ENCODE measurements at places on chromosomes 13 and 19. TPM values are rescaled to one million over a fixed set of nuclear protein-coding genes. Genes with fewer than 3 reads are reported as not detected.

DNA sequence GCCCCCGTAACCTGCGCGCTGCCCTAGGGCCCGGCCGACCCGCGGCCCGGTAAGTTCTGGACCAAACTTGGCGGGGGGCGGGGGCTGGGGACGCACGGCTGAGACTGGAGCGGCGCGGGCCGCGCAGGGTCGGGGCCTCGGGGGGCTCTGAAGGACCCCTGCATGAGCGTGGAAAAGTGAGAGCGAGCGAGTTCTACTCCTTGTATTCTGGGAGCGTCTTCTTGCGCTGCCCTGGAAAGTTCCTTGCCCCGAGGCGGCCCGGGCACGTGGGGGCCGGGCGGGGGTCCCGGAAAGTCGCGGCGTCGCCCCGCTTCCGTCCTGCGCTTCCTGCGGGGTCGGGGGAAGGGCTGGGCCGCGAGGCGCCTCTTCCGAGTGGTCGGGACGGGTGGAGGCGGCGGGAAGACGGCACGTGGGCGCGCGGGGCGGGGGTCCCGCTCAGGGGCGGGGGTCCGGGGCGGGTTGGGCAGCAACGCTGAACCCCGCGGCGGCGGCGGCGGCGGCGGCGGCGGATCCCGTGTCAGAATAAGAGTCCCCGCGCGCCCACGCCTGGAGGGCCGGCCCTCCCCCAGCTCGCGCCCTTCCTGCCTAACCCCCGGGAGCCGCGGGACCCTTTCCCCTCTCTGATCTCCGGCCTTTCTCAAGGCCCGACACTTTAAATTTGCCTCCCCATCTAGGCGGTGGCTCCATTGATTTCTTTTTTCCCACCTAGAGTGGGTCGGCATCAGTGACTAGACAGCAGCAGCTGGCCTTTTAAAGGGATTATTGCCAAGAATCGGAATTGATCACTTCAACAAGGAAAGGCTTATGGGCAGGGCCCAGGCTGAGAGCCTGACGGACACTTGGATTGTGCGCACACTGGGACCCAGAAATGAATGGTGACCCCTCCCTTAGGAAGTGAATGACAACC lies 749 bp downstream of the GATAD2A start:
- H3K4me3 ChIP-seq, result peak overlapping the region; percentile 98
- DNase-seq, result peak; percentile 69
- H3K27ac ChIP-seq, result peak overlapping the region; percentile 95
- H3K27me3 ChIP-seq, result no peaks in the 10 kb centered on the region

GRCh38 chr19:7894612-7895309 lies 6.5 kb downstream of the LRRC8E start:
- H3K36me3 ChIP-seq, result no peaks in the 10 kb centered on the region
- no peak for DNase-seq
- peaks cover 7% of the 10 kb centered on the region for H3K4me1 ChIP-seq
- peaks cover 4% of the 10 kb centered on the region for H3K27me3 ChIP-seq

- no peak overlapping the region for H3K4me3 ChIP-seq
- no peak overlapping the region for H3K27ac ChIP-seq
- DNase-seq, result no peak
- H3K27me3 ChIP-seq, result no peaks in the 10 kb centered on the region
Measured at GRCh38 chr13:113451951-113452421, 1.3 kb downstream of the ADPRHL1 start.

DNA sequence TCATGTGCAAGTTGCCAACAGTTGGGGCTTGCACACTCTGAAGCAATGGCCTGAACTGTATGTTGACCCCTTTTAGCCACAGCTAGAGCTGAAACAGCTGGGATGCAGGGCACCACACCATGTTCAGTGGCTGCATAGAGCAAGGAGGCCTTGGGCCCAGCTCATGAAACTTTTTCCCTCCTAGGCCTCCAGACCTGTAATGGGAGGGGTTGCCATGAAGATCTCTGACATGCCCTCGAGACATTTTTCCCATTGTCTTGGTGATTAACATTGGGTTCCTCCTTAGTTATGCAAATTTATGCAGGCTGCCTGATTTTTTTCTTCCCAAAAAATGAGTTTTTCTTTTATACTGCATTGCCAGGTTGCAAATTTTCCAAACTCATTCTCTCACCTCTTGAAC lies 165.1 kb upstream of the PRR20A start:
- no peak overlapping the region for H3K4me3 ChIP-seq
- no peaks in the 10 kb centered on the region for H3K4me1 ChIP-seq
- H3K27me3 ChIP-seq, result no peaks in the 10 kb centered on the region
- no peak overlapping the region for H3K27ac ChIP-seq
- DNase-seq, result no peak

DNA sequence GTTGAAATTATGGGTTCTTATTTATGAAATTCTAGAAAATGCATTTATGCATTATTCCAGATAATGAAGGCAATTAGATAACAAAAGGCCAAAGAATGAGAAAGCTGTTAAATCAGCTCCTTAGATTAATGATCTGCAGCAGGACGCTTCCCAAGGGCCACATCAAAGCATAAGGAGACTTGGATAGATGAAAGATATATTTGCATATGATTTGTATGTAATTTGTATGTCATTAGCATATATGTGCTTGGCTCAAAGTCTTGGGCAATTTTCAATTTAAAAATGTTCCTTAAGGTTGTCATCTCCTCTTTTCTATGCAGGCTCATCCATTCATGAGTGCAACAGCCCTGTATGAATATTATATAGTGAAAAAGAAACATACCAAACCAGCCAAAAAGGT lies 126.8 kb upstream of the IRS2 start:
- no peaks in the 10 kb centered on the region for H3K27me3 ChIP-seq
- H3K27ac ChIP-seq, result no peak overlapping the region
- no peak for DNase-seq
- H3K4me1 ChIP-seq, result no peaks in the 10 kb centered on the region
- no peaks in the 10 kb centered on the region for H3K36me3 ChIP-seq
- H3K4me3 ChIP-seq, result no peak overlapping the region

DNA sequence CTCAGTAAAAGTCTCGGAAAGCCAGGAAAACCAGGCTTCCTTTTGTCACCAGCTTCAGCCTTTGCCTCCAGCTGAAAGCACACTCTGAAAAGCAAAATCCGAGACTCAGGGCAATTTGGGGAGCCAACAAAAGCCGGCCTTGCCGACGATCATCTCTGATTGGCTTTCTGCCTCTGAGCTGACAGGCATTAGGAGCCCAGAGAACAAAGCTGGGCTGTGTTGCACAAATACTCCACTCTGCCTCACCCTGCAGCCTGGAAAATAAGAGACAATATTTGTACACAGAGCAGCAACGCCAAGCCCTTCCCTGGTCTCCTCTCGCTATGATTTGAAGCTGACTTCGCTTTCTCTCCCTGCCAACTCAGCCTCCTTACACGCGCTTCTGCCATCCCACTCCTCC lies 46.9 kb downstream of the CACNA1A start:
- no peak overlapping the region for H3K4me3 ChIP-seq
- H3K27ac ChIP-seq, result no peak overlapping the region
- no peaks in the 10 kb centered on the region for H3K4me1 ChIP-seq
- DNase-seq, result no peak
- peaks cover 5% of the 10 kb centered on the region for H3K27me3 ChIP-seq

DNA sequence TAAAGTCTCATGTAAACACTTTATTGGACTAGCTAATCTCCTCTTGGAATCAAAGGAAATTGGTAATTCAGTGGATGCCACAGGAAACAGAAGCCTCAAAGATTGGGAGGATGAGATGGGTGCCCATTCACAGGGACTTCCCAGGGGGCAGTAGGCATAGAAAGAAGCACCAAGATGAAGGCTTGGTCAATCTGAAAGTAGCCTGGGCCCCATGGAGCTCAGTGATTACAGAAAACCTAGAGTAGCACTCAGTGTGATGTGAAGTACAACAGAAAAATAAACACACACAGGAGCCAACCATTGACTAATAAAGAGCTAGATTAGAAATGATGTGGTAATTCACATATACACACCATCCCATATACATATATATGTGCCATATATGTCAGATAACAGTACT lies 560.6 kb downstream of the TBC1D4 start:
- H3K4me1 ChIP-seq, result no peaks in the 10 kb centered on the region
- no peaks in the 10 kb centered on the region for H3K36me3 ChIP-seq
- no peak for DNase-seq
- no peak overlapping the region for H3K27ac ChIP-seq
- H3K27me3 ChIP-seq, result no peaks in the 10 kb centered on the region
- no peak overlapping the region for H3K4me3 ChIP-seq

DNA sequence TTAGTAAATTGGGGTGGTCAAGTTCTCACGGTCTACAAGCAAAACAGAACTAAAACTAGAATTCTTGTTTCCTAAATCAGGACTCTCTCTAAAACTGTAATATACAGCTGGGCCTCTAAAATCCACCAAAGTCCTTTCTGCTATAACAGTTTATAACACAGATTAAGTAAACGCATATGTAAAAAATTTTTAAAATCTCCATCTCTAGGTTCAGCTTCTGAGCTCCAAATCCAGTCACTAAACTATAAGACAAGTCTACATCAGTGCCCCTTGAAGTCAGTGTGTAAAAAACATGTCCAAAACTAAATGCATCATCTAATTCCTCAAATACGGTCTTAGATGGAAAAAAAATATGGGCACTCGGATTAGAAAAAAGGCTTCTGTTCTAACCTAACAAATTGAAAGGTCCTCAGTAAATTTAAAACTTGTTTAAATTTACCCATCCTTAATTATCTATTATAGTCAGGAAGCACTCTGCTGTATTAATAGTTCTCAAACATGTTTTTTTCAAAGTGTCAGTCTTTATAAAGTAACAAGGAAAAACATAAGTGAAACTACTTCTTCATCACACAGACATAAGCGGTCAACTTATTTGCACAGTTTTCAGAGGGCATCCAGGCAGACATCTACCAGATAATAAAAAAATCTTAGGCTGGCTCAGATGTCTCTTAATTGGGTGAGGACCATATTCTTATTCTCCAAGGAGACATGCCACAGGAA lies 33.6 kb downstream of the ELF1 start:
- H3K36me3 ChIP-seq, result peaks cover 18% of the 10 kb centered on the region
- H3K27ac ChIP-seq, result peak overlapping the region; percentile 94
- H3K27me3 ChIP-seq, result no peaks in the 10 kb centered on the region
- H3K4me1 ChIP-seq, result peaks cover 50% of the 10 kb centered on the region
- H3K4me3 ChIP-seq, result peak overlapping the region; percentile 84

CCDC194 gene
- total RNA-seq, result 5.4 TPM

Measured in activated naive CD8-positive, alpha-beta T cell treated with anti-CD3 and anti-CD28 coated beads, Interleukin-2, amount 10 ng/mL, durations not matched to agents 7 days and 5 days (primary cell).